ENCODE measurements at places on chromosomes 16 and 17.

DNA sequence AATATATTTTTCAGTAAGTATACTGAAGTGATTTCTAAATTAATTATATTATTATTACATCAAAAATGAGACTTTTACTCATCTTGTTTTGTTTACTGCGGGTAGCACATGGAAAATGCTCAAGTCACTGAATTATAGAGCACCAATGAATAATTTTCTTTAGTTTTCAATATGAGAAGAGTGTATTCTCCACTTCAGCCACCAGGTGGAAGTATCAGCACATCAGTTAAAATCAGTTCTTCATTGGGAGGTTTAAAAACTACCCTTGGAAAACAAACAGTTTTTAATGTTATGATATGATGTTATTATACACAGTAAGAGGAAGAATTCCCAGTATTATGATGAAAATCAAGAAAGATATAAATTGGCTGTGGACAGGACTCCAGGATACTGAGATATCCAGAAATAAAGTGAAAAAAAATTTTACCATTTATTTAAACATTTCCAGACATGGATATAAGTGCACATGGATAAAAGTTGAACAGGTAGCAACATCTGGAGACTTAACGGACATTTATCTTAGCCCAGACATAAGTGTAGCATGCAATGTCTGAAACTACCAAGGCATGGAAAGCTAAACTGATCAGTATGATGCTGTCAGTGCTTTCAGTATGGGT is 467.3 kb downstream of the KCNJ2 start:
- peak; percentile 49 for DNase-seq

GRCh38 chr17:63859257-63859656 is 14.2 kb downstream of the CSH2 start:
- DNase-seq = no peak

DNA sequence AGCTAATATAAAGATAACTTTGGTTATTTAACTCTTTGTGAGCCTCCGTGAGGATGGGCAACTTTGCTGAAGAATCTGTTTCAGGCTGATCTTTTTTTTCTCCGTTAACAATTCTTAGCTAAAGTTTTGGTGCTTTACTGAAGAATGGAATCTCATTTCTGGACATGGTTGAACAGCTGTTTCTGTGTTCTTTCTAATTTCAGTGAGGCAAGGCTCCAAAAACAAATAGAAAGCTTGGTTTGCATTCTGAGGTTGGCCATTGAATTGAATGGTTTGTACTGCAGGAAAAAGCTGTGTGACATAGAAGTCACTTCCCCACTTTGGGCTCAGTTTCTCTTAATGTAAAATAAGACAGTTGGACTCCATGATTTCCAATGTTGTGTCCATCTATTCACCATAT is 22.3 kb upstream of the HLF start:
- no peak for DNase-seq

GRCh38 chr16:89237733-89238132 is 20.2 kb downstream of the ZNF778 start:
- no peak for DNase-seq

DNA sequence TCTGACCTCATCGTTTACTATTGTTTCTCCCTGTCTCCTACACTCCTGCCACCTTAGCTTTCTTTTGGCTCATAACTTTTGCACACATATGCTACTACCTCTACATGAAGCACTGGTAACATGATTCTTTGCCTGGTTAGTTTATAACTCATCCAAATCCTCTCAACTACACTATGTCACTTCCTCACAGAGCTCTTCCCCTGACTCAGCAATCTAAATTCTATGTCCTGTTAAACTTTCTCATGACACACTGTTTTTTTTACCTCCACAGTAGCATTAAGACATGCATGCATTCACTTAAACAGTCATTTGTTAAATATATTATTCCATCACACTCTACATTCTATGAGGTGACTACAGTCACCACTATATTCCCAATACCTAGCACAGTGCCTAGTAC is 19.7 kb downstream of the APPBP2 start:
- peak; percentile 91 for DNase-seq

DNA sequence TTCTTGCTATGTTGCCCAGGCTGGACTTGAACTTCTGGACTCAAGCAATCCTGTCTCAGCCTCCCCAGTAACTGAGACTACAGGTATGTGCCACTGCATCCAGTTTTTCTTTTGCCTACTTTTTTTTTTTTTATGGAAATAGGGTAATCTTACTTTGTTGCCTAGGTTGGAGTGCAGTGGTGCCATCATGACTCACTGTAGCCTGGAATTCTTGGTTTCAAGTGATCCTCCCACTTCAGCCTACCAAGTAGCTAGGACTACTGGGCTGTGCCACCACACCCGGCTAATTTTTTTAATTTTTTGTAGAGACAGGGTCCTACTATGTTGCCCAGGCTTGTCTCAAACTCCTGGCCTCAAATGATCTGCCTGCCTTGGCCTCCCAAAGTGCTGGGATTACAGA is 10.0 kb downstream of the LRRC36 start:
- peak; percentile 26 for DNase-seq

- DNase-seq = no peak
Measured at GRCh38 chr17:39261286-39261685, 35.5 kb upstream of the STAC2 start.

DNA sequence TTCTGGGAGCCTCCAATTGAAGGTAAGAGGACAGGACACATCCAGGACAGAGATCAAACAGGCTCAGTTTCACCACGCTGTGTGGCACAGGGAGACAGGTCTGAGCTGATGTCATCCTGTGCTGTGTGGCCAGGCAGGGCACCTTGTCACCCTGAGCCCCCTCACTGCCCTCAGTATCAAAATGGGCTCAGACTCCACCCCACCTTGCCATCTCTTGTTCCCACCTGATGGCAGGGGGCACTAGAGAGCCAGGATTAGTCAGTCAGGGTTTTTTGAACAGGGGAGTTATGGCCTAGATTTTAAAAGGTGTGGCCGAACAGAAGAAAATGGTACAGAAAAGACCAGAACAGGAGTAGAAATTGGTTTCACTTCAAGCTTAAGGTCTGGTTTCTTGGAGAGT is 2.6 kb downstream of the KAT2A start:
- DNase-seq = peak; percentile 35

- DNase-seq = peak; percentile 57
Measured at GRCh38 chr16:85460252-85461021, 152.7 kb upstream of the GSE1 start.

DNA sequence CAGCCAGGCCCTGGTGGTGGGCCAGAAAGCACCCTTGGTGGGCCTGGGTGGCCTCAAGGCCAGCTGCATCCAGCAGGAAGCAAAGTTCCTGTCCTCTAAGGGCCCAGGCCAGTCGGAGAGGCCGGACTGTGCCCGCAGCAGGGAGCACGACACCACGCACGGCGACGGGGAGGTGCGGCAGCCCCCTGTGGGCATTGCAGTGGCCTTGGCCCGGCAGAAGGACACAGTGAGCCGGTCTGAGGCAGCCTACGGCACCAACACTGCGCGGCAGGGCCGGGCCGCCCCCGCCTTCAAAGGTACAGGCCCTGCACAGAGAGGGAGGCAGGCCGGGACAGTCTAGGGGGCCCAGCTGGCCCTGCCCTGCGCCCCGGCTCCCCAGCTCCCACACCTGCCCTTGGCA is 48.0 kb downstream of the BAHCC1 start:
- DNase-seq = no peak

- no peak for DNase-seq
Measured at GRCh38 chr16:2985893-2986355, 5.7 kb upstream of the PKMYT1 start.

DNA sequence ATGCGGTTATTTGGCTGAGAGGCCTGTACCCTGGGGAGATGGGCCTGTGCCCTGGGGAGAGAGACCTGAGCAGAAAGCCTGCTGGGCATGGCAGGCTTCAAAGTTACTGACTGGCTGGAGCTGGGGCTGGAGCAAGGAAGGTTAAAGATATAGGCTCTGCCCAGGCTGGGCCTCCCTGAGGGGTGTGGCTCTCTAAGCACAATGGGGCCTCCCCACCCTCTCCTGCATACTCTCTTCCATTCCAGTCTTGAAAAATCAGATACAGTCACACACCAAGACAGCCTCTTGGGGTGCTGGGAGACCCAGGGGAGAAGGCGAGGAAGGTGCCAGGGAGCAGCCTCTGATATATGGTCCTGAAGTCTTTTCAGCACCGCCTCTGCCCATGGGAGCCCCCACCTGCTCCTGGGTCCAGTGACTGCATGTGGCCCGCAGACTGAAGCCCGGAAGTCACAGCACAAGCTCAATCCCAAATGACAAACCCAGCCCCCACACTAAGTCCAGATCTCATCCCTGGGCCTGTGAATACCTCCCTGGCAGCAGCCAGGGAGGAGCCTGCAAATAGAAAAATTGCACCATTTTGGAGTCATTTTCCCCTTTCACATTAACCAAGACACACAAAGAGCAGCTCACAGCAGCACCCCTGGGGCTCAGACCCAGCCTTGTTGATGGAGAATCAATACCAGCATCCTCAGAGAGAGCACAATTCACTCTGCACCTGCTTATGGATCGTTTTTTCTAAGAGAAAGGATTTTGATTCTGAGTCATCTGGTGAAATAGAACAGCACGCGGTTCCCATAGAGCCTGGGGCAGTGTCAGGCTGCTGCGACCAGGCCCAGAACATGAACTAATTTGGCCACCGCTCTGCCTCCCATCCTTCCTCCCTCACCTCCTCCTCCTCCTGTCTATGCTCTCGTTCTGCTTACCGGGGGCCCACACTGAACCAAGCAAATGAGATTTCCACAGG is 25.6 kb upstream of the CACNG1 start:
- DNase-seq = no peak

DNA sequence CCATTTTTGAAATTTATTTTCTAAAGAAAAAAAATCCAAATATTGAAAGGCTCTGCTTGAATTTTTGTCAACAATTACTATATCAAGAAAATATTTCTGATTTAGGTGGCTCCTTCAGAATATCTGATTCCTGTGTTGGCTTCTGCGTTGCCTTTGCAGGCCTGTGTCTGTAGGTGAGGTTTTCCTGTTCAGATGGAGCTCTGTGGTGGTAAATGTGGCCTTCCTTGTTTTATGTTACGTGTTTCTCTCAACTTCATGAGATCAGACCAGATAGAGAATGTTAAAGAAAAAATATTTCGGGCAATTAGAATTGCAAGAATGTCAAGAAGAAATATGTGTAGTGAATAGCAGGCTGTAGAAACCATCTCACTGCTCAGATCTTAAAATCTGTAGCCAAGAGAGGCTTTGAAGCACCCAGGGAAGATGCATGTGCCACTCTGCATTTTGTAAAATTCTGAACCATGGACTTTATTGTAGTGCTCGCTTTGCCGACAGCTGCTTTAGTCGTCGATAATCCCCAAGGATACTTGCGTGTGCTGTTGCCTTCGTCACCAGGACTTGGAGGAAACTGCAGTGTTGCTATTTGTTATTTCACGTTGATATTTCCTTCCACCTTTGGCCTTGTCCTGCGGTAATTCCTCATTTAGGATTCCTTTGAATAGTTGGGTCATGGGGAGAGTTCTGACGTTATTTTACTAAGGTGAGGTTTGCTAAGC is 69.9 kb downstream of the RPTOR start:
- DNase-seq = no peak

DNA sequence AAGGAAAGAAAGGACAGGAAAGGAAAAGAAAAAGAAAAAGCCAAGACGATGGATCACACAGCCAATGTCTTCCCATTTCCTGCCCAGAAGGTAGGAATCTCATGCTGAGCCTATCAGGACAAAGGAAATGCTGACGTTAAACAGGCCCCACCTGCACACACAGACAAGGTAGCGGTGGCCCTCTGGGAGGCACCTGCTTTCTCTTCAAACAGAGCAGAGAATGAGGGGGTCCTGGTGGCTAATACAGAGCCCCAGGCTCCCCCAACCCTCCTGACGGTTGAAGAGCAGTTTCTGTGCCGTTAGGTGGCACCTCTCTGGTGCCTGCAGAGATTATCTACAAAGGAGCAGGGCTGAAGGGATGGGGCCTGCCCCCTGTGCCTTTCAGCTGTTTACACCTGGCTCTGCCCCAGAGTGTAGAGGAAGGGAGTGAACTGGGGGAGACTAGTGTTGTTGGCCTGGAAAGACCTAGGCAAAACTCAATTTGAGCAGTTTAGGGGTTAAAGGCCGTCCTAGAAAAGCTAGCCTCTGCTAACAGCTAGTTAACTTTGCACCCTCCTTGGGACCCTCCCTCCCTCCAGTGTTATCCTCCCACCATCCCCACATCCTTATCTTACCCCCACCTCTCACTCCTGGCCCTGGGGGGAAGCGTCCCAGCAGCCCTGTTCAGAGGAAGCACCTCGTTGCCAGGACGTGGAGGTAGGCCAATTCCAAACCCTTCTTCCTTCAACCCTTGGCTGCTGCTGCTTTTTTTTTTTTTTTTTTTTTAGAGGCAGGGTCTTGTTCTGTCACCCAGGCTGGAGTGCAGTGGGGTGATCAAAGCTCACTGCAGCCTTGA is 56.3 kb downstream of the ARHGAP27 start:
- DNase-seq = no peak

DNA sequence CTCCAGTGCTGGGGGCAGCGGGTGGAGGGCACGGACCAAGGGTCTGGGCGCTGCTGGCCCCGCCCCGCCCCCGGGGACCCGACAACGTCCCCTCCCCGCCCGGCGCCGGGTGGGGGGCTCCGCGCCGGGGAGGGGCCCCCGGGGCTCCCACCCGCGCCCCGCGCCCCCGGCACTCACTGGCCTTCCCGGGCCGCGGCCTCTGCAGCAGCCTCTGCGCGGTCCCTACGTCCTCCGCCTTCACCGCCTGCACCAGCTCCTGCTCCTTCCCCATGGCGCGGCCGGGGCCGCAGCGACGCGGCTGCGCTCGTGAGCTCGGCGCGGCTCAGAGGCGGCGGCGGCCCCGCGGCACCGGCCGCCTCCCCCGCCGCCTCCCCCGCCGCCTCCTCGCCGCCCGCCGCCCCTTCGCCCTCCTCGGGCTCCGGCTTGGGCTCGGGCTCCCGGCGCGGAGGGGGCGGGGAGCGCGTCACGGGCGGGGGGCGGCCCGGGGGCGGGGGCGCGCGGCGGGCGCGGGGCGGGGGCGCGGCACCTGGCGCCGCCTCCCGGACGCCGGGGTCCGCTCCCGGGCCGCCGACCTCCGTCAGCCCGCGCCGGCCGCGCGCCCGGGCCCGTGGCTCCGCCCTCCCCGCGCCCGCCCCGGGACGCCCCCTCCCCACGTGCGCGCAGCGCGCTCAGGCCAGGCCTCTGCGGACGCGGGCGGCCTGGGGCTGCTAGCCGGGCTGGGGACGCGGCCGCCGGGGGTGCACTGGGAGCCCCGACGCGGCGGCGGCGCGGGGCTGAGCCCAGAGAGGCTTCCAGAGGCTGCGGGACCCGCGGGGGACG is at the start of gene CASKIN1:
CASKIN1 (minus strand) TSS at position 444 of the 819 bp plus-strand sequence; CDS start at position 271, 173 bp downstream.
- no peak for DNase-seq

DNA sequence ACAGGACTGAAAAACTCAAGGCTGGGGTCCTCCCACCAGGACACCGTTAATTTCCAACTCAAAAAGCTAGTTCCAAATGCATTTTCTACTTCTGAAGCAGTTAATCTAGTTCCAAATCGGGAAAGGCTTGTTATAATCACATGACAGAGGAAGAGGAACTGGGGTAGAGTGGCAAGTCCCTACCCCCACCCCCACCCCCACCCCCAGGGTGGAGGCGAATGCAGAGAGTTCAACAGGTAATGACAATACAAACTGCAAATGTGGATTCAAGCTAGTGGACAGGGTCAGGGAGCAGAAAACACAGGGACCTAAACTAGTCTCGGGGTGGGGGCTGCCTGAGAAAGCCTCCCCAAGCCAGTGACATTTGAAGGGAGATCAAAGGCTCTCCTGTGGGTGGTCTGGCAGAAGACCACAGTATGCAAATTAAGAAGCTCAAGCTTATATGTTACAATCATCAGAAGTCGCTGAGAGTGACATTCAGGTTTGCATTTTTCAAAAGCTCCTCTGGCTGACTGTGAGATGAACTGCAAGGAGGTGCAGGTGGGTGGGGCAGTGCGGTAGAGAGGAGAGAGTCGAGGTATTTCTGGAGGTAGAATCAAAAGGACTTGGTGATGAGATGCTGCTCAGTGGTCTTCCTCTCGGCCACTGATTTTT is 56.4 kb upstream of the SLC25A19 start:
- DNase-seq = no peak

- DNase-seq = no peak
Measured at GRCh38 chr17:1726626-1727257, 2.2 kb downstream of the WDR81 start.
